ENCODE measurements at places on chromosomes 4 and X.
A peak's percentile ranks its signal among the peaks of the same experiment; 100 is the strongest.

DNA sequence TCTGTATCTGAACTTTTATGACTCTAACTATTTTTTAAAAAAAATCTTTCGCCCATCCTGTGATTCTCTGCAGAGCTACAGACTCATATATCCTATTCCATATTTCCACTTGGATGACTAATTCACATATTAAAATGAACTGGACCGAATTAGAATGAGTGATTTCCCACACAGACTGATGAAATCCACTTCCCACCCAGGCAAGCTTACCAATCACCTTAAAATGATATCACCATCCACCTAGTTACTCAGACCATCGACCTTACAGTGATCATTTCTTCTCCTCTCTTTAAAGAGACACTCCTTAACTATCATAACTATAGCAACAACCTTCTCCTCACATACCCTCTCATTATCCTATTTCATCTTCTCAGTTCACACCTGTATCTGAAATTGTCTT is 34.1 kb upstream of the GUCY1B1 start:
- no peak for DNase-seq

DNA sequence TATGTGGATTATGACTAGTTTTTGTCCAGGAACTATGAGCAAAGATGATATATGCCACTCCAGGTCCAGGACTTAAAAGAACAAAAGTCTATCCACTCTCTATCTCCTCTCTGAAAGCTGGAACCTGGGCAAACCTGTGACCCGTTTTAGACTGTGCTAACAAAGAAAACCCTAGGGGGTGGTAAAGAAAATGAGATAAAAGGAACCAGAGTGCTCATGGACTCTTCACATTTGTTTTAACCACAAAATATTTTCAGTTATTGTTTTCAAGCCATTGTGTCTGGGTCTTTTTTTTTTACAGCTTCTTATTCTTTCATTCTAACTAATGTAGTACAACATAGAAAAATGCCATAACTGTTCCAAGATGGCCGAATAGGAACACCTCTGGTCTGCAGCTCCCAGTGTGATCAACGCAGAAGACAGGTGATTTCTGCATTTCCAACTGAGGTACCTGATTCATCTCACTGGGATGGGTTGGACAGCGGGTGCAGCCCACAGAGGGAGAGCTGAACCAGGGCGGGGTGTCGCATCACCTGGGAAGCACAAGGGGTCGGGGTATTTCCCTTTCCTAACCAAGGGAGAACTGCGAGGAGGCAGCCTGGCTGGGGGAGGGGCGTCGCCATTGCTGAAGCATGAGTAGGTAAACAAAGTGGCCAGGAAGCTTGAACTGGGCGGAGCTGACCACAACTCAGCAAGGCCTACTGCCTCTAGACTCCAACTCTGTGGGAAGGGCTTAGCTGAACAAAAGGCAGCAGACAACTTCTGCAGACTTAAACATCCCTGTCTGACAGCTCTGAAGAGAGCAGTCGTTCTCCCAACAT is 45.1 kb downstream of the CHM start:
- no peak for DNase-seq

- peak; percentile 17 for DNase-seq
These were observed 84.9 kb upstream of the TBL1X start for GRCh38 chrX:9379697-9380551.

DNA sequence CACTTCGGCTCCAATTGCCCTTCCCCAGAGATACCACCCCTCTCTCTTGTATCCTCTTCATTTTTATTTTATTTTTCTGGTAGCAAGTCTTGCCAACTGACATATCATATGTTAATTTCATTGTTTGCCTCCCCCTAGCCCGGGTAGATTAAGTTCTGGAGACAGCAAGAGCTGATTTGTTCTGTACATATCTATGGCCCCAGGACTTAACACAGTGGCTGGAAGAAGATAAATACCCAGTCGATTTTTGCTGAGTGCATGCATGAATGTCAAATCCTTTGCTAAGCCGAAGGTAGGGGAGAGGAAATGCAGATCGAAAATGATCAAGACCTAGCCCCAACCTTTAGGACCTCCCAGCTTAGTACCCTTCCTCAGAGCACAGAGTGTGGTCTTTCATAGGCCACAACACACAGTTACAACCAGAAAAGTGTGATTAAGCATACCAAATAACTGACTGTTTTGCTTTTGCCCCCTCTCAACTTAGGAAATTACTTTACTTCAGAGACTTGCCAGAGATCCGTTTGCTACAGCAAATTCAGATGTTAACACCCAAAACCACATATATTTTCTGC is 58.7 kb upstream of the KLF3 start:
- DNase-seq, result no peak

DNA sequence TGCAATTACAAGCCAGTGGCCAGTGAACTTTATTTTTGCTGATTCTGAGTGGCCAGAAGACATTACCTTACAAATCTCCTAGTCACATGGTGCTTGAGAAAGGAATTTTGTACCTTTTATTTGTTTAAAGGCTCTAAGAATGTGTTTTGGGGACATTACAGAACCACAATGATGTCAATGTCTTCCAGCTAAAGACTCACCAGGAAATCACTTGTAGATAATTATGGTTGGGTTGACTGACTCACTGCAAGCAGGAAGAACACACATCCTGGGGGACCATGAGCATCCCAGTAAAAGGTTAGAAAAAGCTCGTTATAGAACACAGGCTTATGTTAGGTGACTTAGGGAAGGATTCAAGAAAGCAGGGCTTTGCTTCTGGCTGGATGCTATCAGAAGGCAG is 119.4 kb upstream of the FAM9B start:
- no peak for DNase-seq

DNA sequence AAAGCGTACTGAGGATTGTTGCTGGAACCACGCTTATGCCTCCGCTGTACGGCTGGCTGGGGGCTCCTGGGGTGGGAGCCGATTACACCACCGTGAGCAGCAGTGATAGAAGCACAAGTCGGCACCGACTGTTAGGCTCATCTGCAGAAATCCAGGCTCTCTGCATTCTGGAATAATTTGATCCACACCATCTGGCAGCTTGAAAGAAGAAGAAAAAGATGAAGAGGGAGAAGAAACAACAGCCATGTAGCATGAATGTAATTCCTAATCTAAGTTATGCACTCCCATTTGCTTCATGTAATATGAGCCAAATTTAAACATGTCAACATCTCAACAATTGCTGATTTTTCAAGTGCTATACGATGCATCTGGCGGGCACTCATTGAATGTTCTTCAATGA is 84.6 kb upstream of the DHX15 start:
- DNase-seq, result no peak

DNA sequence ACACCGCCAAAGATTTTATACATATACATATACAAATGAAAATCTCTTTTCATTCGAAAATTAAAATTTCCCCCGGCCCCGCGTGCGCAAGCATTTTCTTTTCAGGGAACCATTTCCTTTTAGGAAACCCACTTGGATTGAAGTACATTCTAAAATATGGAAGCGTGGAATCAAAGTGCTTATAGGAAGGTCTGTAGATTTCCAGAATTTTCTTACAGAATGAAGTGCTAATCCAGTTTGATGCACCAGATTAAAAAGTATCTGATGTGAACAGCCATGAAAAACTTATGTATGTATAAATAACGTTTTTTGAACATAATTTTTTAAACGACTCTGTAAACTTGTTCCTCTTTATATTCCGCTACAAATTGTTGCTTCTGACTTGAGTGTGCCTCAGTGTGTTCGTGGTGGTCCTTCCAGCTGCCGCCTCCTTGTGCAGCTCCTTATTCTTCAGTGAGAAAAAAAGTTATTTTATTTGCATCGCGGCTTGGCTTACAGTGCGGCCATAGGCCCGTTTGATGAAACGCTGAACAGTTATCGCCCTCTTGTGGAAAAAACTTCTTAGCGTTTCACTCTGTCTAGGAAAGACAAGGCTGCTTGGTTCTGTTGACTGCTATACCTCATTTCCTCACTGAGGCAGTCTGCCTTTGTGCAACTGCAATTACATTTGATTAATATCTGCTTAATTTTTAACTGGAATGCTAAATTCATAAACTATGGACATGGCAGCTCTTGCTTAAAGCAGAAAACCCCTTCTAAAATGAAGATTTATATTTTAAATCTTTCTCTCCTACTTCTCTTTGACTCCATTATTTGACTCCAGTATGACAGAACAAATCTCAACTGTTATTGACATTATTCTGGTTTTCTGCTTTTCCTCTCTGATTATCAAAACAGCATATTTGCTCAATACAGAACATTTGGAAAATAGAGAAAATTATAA is 4.7 kb upstream of the NKX6-1 start:
- DNase-seq, result peak; percentile 70

DNA sequence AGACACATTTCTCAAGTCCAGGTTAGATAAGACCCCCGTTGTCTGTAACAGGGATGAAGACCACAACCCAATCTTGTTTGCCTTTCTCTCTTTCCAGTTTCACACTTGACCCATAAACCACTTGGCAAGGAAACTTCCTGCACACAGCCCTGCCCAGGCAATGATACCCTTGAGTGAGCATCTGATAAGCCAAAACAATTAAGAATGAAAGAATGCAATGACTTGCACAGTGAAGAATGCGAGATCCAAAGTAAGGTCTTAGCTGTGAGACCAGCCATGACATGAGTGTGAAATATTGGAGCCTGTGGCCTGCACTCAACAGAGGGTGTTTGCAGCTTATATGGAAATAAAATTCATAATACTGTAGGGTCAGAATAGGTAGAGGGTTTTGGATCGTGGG is 37.9 kb upstream of the MXRA5 start:
- DNase-seq, result no peak

GRCh38 chrX:39813631-39814277 is 284.0 kb downstream of the BCOR start:
- no peak for DNase-seq

GRCh38 chr4:141246243-141246642 is 25.5 kb downstream of the ZNF330 start:
- no peak for DNase-seq

- DNase-seq, result no peak
These were observed 162.5 kb upstream of the CASK start for GRCh38 chrX:42085836-42086235.

DNA sequence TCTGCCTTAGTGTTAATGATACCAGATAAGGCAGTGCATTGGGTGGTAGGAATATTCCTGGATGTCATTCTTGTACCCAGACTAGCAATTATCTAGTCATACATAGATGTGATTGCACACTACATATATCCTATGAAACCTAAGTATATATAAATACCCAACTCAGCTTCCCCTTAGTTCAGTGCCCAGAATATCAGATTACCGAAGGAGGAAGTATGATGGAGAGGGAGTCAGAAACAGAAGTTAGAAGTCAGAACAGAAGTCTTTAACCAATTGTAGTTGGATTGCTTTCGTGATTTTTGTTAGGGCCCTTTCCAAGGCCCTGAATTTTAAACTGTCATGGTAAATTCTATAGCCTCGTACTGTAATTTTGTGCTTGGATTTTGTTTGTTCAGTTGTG is 42.9 kb downstream of the MOB1B start:
- DNase-seq, result no peak

DNA sequence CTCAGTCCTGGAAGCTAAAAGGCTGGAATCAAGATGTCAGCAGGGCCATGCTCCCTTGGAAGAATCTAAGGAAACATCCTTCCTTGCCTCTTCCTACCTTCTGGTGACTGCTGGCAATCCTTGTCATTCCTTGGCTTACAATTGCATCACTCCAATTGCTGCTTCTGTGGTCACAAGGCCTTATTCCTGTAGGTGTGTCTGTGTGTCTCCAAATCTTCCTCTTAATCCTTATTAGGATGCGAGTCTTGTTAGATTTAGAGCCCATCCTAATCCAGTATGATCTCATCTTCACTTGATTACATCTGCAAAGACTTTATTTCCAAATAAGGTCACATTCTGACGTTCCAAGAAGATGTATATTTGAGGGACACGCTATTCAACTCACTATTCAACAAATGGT is 52.2 kb downstream of the SMIM20 start:
- DNase-seq, result no peak

GRCh38 chrX:68833855-68834331 is 5.1 kb downstream of the EFNB1 start:
- DNase-seq, result no peak

DNA sequence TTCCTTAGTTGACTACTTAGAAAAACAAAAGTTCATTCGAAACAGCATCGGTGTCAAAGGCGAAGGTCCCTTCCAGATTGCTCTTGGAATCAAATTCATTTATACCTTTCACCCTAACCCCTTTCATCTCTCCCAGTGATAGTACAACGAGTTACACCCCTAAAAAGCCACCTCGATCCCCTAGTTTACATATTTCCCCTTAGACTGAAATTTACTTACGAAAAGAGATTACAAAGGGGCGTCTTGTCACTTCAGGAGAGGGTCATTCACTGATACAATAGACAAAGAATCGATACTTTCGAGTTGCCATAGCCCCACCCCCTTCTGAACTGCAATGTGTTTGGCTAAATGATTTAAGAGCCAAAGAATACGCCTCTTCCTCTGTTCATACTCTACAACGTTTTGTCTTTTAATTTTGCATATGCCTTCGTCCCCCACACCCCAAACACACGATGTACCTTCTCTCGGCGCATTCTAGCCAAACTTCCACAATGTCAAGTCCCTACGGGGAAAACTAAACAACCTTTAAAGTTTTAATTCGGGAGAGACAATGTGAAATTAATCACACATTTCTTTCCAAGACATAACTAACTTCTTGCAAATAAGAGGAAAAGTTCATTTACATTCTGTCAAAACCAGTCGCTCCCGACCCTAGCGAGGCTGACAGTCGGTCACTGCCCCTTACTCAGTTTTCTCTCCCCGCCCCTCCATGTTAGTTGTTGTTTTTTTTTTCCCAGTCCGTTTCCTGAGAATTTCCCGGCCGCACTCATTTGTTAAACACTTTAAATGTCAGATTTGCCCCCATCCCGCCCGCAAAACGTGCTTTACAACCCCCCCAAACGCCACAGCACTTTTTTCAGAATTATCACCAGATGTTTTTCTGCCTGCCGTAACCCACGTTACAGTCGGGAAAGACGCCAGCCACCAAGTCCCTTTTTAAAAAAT is 88.6 kb downstream of the HPRT1 start:
- DNase-seq, result no peak

DNA sequence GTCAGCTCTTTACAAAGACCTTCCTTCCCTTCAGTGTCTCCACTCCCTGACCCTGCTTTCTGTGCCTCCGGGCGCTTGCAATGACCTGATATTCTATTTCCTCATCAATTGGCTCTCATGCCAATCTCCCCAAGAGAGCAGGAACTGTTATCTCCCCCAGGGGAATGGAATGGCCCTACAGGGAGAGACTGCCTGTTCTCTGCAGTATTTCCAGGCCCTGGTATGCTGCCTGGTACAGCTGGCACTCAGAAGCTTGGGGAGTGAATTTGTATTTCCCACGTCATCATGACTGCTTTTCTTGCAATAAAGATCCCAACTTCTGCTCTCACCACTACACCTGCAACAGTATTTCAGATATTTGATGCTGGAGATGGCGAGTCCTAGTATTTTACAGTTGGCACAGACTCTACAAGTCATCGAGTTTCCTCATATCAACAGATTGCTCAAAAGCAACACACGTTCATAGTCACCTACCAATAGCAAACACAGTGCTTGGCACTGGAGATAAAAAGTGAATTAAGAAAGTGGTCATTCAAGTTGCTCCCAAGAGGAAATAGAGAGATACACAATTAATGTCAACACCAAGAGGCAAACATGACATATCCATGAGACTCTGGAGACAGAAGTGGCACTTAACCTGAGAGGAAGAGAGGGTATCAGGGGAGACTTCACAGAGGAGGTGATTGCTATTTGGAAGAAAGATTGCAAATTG is 90.5 kb upstream of the EGFL6 start:
- DNase-seq, result no peak
